ENCODE measurements at places on chromosomes 12 and 14.

GRCh38 chr14:61562321-61563161 is 132.8 kb upstream of the HIF1A start:
- DNase-seq, result peak; percentile 20

DNA sequence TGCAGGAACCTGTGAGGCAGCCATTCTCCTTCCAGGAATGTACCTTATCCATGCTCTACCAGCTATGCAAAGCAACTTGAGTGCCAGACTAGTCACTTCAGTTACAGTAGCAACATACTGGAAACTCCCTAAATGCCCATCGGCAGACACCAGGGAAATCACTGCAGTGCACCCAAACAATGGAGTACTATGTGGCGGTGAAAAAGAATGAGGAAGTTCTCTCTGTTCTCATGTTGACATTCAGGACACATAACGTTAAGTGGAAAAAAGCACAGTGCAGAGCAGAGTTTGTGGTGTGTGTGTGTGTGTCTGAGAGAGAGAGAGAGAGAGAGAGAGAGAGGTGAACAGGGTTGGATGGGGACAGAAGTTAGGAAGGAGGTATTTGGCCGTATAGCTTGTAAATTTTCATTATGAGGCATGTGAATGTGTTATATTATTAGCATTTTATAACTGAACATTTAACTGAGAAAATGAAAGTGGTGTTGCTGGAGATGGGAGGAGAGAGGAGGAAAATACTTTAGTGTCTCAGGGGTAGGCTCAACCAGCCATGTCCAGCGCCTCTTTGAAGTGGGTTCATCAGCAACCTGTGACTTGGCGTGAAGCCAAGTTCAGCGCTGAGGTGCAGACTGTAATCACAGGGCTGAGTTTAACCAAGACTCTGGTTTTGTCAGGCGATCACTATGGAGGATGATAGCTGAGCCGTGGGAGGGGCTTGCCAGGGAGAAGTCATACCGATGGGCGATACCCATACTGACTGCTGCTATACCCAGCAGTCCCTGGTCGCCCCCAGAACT is 17.3 kb downstream of the TNFAIP2 start:
- no peak for DNase-seq

- DNase-seq, result no peak
These were observed 189.5 kb downstream of the KITLG start for GRCh38 chr12:88390811-88391210.

DNA sequence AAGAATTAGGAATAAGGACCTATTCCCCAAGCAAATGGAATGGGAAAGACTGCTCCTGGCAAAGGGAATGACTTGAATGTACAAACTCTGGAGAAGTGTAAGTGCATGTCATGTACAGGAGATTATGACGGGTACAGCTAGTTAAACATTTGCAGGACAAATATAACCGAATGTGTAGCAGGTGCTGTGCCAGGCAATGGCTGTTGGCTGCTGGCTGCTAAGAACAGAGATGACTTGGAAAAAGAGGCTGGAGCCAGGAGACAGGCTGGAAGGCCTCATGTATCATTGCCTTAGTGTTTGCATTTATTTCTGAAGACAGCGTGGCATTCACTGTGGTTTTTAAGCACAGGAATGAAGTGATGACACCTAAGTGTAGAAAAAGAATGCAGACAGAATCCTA is 136.8 kb downstream of the TTC8 start:
- no peak for DNase-seq

- no peak for DNase-seq
These were observed 1.5 kb upstream of the TM7SF3 start for GRCh38 chr12:27015730-27016076.

GRCh38 chr14:65356327-65356836 is 56.1 kb upstream of the FUT8 start:
- no peak for DNase-seq

- no peak for DNase-seq
These were observed 66.5 kb upstream of the GALNT9 start for GRCh38 chr12:132395908-132396305.

- no peak for DNase-seq
These were observed 29.2 kb upstream of the DCN start for GRCh38 chr12:91211866-91212265.

DNA sequence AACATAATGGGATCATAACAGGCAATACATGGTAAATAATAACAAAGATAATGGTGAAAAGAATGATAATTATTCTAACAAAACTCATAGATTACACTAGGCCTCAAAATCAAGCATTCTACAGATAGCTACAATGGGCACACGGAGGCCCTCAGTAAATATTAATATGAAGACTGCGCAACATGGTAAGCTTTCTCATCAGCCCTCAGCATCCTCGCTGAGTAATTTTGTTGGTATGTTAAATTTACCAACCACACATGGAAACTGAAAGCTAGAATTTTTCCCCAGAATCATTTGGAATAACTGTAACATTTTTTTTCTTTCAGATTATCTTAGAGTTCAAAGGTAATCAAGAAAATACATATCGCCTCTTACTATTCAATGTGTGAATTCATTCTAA is 74.2 kb upstream of the PYGL start:
- DNase-seq, result no peak

Data from omental fat pad (tissue), 4 donors.